ENCODE measurements at places on chromosomes 4 and X.
A peak's percentile ranks its signal among the peaks of the same experiment; 100 is the strongest.

- peak; percentile 72 for DNase-seq
Measured at GRCh38 chr4:186298031-186298647, 32.1 kb downstream of the F11 start.

DNA sequence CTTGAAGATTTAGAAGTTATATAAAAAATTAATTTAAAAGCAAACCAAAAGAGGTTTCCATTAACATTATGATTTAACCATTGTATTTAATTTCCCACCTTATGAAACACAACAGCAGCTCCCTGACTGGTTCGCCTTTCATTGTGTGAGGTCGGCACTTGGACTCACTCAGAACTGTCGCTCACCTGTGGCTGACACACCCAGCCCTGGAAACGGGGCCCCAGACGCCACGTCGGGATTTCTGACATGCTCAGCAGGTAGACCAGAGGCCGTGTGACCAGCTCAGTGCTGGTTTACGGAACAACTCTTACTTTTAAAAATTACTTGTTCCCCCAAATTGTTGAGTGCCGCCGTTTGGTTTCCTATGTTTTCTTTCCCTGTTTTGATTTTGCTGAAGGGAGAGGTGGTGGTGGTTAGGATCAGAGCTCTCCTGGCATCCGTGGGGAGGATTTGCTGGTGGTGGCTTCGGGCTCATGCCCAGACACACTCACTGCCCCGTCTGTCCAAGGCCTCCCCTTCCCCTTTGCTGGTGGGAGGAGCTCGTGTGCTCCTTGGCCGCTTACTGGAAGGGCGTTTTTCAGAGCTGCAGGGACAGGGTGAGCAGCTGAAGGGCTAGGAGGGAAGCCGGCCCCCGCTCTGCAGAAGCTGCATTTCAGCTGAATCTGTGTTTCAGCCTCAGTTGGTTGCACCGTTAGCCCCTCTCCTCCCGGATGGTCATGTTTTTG, 59.2 kb downstream of the CPLX1 start:
- no peak for DNase-seq

- DNase-seq: no peak
Measured at GRCh38 chrX:44876767-44877166, 3.8 kb downstream of the KDM6A start.

DNA sequence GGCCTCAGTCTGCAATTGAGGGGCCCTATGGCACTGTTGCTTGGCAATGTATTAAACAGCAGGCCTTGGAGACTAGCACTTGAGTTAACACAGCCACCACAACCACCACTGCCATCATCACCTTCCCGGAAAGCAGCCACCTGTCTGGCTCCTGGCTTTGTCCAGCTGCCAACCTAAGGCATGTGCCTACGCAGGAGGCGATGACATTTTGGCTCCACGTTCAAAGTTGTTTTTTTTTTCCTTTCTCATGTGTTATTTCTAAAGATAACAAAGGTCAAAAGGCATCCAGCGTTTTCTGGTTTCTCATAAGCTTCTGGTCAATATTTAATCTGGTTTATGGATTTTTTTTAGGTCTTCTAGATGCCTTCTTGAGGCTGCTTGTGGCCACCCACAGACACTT, 7.5 kb downstream of the CLDN2 start:
- no peak for DNase-seq

DNA sequence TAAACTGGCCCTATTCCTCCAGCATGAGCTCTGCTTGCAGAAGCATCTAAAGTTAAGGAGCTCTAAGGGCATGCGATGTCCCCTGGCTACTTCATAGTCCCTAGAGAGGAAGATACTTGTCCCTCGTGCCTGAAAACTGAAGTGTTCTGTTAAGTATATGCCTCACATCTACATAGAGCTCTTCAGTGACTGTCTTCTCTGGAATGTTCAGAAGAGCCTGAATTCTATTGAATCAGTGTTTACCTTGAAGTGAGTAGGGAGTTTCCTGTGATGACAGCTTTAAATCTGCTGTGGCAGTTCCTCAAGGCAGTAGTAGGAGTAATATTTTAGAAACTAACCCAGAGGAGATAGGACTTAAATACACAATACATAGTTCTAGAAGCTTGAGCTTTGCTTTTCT, 111.2 kb downstream of the ZNF518B start:
- DNase-seq: no peak

- no peak for DNase-seq
Measured at GRCh38 chrX:120794525-120794975, 81.1 kb downstream of the CT47B1 start.

DNA sequence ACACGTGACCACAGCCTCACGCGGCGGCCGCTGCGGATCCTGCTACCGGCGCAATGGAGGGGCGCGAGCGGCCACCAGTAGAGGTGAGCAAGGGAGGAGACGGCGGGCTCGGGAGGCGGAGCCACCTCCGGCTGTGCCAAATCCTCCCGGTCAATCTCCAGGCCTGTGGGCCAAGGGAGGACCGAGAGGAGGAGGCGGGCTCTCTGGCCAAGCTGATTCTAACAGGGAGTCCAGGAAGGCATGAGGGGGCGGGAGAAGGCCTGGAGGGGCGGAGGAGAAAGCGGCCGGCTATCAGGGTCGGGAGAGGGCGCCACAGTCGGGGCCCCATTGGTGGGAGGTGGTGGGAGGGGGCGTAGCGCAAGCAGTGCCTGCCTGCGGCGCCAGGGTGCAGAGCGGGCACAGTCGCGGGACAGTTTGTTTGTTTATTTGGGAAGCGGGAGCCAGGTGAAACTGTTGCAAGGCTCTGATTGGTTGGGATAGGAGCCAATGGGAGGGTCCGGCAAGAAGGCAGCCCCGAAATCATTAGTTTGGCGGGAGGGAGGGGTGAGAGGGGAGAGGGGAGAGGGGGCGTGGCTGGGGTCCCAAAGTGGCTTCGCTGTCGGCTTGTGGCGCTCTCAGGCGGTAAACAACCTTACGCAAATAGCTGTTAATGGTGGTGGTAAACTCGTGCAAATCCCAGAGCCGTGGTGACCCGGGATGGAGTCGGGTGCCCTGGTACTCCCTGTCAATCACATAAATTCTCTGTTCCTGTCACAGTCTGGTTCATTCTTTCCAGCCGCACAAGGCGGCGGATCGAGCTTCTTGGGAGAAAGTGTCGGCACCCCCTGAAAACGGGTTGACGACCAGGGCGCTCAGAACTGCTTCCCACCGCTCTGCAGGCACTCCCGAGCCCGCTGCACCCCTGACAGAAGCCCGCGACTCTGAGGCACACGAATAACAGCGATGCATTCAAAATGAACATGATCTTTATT, at the start of gene IRS4:
Gene IRS4, minus strand, starts transcription at position 55 of the 971 bp plus-strand sequence.
- DNase-seq: peak; percentile 98

GRCh38 chrX:15376956-15377355, 7.3 kb downstream of the VEGFD start:
- no peak for DNase-seq

All from endodermal cell (in vitro differentiated cells).